CD4-positive, alpha-beta T cell treated with Interleukin-17A for 4 hours (primary cell): ENCODE measurements at places on chromosomes 16 and 17.

- DNase-seq: no peak
Observed at GRCh38 chr16:16109453-16110110, 113.7 kb downstream of the ABCC6 start.

- DNase-seq: no peak
Observed at GRCh38 chr17:55492781-55493341, 18.4 kb downstream of the SMIM36 start.

DNA sequence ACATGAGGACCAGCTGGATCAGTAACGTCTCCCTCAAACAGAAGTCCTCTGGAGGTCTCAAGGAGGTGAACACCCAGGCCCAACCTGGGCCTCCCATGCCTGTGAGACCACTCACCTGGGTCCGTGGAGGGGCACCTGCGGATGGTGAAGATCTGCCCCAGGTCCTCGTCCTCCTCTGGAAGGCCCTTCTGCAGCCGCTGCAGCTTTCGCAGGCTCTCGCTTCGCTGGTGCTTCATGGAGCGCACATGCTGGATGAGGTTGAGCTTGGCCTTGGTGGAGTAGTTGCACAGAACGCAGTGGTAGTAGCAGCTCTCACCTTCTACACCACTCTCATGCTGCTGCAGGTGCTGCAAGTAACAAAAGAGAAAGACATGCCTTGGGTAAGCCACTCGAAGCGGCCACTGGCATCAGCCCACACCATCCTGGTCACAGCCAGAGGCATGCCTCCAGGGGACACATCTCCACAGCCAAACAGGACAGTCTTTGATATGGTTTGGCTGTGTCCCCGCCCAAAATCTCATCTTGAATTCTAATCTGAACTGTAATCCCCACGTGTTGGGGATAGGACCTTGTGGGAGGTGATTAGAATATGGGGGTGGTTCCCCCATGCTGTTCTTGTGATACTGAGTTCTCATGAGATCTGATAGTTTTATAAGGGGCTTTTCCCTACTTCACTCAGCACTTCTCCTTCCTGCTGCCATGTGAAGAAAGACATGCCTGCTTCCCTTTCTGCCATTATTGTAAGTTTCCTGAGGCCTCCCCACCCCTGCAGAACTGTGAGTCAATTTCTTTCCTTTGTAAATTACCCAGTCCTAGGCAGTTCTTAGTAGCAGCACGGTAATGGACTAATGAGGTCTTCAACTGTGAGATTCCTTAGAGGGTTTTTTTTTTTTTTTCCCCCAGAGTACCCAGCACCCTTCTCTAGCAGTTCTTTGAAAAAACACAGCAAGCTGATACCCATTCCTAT lies 158.0 kb downstream of the ZFHX3 start:
- DNase-seq: no peak

- DNase-seq: no peak
Observed at GRCh38 chr17:70017112-70017511, 57.9 kb upstream of the KCNJ16 start.

DNA sequence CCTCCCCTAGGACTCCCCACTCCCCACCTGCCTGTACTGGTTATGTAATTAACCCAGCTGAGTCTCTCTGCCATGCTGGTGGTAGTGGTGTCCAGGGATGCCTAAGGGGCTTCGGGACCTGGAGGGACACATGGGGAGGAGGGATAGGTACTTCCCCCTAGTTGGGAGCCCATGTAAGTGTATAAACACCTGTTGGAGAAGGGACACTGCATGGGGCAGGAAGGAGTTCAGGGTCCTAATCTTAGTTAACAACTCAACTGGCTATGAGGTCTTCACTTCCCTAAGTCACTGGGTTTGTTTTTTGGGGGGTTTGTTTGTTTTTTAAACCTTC lies 1.3 kb downstream of the RASL10B start:
- DNase-seq: no peak

DNA sequence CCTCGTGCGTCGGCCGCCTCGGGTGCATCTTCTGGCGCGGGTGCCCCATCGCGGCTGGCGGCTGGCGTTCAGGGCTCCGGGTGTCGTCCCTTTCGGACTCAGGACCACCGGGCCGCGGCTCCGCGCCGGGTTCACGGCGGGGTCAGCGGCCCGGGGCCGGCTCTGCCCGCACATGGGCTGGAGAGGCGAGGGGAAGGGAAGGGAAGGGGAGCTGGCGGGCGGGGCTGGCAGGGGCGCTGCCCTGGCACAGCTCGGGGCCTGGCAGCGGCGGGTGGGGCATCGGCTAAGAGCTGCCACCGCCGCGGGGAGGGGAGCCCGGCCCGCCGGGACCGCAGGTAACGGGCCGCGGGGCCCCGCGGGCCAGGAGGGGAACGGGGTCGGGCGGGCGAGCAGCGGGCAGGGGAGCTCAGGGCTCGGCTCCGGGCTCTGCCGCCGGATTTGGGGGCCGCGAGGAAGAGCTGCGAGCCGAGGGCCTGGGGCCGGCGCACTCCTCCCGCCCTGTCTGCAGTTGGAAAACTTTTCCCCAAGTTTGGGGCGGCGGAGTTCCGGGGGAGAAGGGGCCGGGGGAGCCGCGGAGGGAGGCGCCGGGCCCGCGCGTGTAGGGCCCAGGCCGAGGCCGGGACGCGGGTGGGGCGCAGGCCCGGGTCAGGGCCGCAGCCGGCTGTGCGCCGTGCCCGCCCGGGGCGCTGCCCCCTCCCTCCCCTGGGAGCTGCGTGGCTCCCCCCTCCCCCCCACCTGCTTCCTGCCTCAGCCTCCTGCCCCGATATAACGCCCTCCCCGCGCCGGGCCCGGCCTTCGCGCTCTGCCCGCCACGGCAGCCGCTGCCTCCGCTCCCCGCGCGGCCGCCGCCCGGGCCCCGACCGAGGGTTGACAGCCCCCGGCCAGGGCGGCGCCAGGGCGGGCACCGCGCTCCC lies 646 bp downstream of the HIC1 start:
- DNase-seq: peak; percentile 65

GRCh38 chr17:77359236-77359635 lies 218.5 kb downstream of the SEC14L1 start:
- no peak for DNase-seq

DNA sequence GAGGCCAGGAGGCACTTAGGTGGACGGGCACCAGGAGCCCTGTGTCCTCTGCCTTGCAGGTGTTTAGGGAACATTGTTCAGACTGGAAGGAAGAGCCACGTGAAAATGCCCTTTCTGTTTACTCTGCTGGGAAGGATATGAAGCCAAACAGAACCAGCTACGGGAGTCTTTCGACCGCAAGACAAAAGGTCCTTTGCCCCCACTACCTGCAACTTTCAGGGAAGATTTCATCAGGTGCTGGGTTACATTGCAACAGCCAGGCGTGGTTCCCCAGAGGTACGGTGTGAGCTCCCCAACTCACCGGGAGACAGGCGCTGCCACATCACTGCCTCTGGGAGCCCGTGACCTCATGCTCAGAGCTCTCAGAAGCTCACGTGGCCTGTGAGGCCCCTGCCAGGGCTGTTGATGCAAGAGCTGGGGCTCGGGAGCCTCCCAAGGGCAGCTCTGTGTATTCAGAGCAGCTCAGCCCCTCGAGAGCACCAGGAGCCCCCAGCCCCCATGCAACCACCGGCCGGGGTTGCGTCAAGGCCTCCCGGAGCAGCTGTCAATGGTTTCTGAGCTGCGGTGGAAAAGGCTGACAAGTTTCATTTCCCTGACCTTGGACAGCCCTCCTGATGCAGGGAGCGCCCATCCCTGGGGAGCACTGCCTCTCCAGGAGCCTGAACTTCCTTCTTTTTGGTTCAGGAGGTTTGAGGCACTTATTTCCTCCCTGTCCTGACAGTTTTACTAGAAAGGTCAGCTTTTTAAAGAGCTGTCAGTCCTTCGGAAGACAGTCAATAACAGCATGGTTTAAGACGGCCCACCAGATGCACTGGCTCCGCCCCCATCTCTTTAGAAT lies 42.1 kb downstream of the TBC1D16 start:
- DNase-seq: peak; percentile 66
